ENCODE measurements at places on chromosomes 12 and 14.

- no peak for DNase-seq
Observed at GRCh38 chr12:91874086-91874865, 271.4 kb downstream of the BTG1 start.

GRCh38 chr14:84208451-84208850, 1321.5 kb upstream of the FLRT2 start:
- no peak for DNase-seq

DNA sequence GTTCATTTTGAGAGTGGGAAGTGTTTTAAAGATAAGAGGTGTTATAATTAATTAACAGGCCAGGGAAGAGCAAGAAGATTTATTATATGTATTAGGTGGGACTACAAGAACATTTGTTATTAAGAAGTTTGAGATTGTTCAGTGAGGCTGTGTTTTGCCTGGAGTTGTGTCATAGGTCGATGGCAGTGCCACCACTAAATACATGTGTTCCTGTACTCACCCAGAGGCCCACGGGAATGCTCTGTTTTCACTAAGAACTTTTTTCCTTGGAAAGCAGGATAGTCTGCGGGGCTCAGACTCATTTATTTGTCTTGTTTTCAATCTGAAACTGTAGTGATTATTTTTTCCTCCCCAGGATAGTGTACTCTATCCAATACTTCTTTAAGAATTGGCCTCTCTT, 10.1 kb downstream of the IRAK3 start:
- no peak for DNase-seq

GRCh38 chr12:62575036-62575435, 108.4 kb downstream of the MON2 start:
- no peak for DNase-seq

DNA sequence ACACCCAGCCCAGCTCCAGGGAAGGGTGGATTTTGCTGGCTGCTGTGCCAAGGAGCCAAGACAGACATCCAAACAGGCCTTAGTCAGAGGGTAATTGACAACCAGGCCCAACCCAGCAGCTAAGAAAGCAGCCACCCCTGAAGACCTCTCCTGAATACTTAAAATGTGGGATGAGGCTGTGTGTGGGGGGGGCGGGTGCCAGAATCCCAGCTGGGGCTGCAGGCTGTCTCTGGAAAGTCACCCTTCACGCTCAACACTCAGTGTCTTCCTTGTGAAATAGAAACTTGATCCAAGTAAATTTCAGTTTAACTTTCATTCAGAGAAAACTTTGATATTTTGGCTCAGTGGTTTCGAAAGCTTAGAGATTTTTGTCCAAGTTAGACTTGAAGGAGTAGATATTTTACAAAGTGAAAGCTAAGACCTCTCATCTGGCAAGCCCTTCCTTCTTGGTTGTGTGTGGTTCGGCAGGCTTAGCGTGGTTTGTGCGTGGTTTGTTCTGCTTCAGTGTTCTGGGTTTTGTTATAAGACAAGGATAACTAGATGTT, 5.1 kb downstream of the PAPLN start:
- DNase-seq, result no peak

GRCh38 chr14:75426332-75427125, 1.3 kb upstream of the JDP2 start:
- DNase-seq, result no peak

GRCh38 chr12:121036810-121037326, 2.2 kb downstream of the OASL start:
- DNase-seq, result no peak

- no peak for DNase-seq
Observed at GRCh38 chr12:113315358-113315757, 19.6 kb downstream of the SLC8B1 start.

GRCh38 chr12:28036940-28037339, 64.4 kb upstream of the PTHLH start:
- no peak for DNase-seq

GRCh38 chr12:83793616-83794015, 1106.9 kb downstream of the TMTC2 start:
- no peak for DNase-seq

GRCh38 chr12:131897875-131898274, 3.5 kb downstream of the ULK1 start:
- DNase-seq, result no peak

- DNase-seq, result no peak
Observed at GRCh38 chr14:96215452-96216244, 11.0 kb downstream of the BDKRB2 start.

DNA sequence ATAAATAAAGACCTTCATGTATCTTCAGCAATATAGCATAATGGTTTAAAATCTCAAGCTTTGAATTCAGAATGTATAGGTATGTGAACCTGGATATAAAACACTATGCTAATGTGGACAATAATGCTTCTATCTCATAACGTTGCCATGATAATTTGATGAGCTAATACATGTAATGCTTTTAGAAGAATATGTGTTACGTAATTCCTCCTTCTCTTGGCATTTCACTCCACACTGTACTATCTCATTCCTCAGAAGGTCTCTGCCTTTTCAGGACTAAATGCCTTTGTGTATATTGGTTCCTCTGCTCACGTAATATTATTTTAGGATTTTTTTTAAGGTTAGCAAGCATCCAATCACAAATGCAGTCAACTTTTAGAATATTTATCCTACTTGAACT, 86.5 kb downstream of the FOXA1 start:
- no peak for DNase-seq

DNA sequence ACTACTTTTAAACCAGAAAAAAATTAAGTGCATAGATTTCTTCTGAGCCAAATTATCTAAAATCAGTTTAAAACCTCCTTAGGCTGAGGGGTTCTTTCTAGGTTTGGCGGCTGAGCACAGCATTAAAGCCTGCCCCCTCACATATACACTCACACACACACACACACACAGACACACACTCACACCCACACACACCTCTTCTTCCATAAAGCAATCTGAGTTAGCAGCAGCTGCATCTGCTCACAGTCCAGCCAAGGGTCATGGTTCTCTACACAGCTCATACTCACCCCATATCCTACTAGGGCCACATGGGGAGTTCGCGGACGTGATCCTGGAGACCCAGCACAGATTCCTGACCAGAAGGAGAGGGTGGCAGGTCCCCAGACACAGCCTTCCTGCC, 12.4 kb downstream of the SYNDIG1L start:
- DNase-seq, result no peak

DNA sequence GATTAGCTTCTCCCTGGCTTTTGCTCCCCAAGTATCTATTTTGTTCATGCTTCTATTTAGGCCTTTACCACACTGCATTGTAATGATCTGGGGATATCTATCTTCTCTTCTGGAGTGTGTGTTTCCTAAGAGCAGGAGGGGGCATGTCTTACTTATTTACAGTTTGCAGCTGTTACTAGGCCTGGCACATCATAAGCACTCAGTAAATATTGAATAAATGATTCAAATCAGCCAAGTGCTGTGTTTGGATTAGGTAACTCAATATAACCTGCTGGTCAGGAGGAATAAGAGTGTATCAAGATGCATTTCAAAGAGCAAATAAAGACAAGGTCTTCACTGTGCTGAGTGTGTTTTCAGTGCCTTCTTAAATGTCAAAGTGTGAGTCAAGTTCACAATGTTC, 186.1 kb downstream of the FOXG1 start:
- DNase-seq, result no peak

DNA sequence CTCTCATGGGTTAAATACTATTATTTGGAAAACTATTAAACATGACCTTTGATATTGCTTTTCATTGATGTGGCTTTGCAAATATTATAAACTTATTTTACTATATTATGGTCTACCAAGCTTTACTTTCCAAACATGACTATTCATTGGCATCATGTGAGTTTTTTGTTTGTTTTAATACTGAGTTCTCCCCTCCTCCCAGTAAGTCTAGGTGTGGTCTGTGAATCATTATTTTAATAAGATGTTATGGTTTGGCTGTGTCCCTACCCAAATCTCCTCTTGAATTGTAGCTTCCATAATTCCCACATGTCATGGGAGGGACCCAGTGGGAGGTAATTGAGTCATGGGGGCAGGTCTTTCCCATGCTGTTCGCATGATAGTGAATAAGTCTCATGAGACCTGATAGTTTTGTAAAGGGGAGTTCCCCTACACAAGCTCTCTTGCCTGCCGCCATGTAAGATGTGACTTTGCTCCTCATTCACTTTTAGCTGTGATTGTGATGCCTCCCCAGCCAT, 80.0 kb downstream of the BORCS5 start:
- no peak for DNase-seq

DNA sequence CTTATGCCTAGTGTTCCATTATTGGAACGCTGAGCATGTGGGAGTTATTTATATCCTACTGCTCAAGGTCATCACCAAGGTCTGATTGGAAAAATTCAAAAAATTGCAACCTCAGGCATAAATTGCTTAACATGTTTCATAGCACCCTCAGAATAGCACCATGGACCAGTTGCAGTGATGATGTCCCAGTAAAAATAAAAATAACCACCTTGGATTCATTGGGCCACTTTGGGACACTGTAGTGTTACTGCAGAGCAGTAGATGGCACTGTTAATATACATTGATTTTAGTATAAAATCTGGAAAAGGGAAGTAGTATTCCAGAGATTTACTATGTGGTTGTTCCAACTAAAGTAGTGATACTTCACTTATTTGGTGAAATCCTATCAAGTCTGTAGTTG, 31.0 kb upstream of the PTCSC3 start:
- DNase-seq, result no peak

- no peak for DNase-seq
Observed at GRCh38 chr12:75959506-75959905, 72.1 kb downstream of the PHLDA1 start.

DNA sequence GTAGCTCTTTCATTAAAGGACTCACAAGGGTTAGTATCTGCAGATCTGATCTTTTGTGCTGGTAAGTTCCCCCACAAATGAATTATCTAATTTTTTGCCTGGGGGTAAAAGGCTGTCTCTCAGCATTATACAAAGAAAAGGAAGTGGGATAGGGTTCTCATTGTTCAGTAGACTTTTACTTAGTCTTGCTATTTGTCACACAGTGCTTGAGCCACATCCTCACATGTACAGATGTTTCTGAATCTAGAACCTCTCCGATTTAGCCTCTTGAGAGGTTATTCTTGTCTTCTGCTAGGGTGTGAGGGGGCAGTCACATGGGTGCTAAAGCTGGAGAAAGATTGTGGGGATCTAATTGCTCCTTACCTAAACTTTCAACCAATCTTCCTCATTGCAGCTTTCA, 93.0 kb downstream of the SLC41A2 start:
- DNase-seq, result no peak

GRCh38 chr14:87824266-87824665, 168.7 kb downstream of the GALC start:
- DNase-seq, result no peak

DNA sequence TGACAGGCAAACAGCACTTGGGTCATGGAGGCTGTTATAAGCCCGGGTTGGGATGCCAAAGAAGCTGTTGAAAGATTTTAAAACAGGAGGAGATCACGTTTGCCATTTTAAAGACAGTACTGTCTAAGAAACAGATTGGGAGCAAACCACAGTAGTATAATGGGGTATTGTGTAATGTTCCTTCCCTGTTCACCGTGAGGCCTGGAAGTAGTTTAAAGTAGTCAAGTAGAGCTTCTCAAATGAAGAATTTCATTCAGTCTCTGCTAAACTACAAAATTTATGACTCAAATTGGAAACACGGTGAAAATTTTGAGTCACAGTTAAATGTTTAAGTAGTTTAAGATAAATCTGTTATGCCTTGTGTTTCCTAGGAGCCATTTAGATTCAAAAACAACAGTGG, 35.8 kb downstream of the ATP2A2 start:
- no peak for DNase-seq

GRCh38 chr12:53292426-53292825, 2.9 kb upstream of the PFDN5 start:
- no peak for DNase-seq

Data from stimulated activated CD8-positive, alpha-beta memory T cell treated with anti-CD3 and anti-CD28 coated beads, Interleukin-4, amount 100 ng/mL, for 1 hour (primary cell).